Kidney glomerular epithelial cell (primary cell): ENCODE measurements at places on chromosomes 6 and 20.

- no peak for DNase-seq
These were observed 15.1 kb upstream of the PCMTD2 start for GRCh38 chr20:64240243-64241015.

DNA sequence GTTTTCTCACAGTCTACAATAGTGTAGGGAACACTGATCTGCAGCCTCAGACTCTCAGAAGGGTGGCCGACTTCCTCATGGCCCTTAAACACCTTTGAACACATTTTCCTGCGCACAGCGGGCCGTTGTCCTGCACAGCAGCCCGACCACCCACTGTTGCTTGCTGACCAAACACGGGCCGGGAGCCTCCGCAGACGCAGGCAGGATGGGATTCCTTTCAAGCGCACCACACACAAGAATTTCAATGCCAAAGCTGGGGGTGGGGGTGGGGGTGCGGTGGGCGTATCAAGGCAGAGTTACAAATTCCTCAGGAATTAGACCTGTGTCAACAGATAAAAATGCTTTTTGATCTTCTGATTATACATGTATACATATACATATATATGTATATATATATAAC is 74.5 kb downstream of the HUS1B start:
- no peak for DNase-seq

- no peak for DNase-seq
These were observed 492.5 kb upstream of the FLRT3 start for GRCh38 chr20:14829906-14830305.

GRCh38 chr6:43683708-43684455 is 3.7 kb downstream of the MRPS18A start:
- no peak for DNase-seq

- no peak for DNase-seq
These were observed 3.6 kb upstream of the NHLRC1 start for GRCh38 chr6:18126121-18126520.

DNA sequence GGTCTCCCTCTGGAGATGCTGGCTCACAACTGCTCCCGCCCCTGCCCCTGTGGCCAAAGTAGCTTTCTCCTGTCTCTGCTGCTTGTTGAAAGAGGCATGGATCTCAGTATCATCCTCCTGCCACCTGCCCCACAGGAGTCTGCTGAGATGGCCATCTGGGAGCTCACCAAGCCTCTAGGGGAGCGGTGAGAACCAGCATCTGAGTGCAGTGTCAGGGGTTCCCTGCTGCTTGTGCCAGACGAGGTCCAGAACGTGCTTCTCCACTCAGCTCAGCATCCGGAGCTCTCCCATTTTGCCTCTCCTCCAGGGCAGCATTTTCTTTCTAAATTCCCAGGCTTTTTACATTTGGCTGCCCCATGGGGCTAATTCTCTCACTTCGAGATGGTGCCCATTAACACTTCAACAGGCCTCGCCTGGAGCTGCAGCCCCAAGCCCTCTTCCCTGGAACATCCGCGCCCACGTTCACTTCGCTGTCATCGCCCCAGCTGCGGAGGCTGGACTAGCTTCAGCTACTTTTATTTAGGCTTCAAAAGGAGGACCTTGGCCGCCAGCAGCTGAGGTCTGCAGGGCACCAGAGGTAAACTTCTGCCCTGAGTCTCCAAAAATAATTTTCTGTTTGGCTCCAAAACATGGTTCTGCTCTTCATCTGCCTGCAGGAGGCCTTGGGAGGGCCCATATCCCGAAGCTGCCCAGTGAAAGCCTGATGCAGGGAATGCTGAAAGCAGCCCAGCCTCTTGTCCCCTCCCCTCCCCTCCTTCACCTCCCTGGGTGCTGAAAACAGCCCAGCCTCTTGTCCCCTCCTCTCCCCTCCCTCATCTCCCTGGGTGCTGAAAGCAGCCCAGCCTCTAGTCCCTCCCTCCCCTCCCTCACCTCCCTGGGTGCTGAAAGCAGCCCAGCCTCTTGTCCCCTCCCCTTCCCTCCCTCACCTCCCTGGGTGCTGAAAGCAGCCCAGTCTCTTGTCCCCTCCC is 25.2 kb upstream of the MLN start:
- no peak for DNase-seq

DNA sequence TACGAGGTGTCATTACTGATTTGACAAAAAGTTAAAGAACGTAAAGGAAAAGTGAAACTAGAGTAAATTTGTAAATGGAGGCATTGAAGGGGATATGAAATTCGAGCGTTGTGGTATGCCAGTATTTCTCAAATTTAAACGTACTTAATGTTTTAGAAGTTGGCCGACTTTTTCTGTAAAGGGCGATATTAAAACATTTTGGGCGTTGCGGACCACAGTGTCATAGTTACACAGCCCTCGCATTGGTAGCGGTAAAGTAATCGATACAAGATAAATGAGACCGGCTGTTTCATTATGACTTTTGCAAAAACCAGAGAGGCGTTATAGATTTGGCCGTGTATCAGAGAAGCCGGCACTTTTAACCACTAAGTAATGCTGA is 39.6 kb downstream of the OR2B2 start:
- DNase-seq, result peak; percentile 61

DNA sequence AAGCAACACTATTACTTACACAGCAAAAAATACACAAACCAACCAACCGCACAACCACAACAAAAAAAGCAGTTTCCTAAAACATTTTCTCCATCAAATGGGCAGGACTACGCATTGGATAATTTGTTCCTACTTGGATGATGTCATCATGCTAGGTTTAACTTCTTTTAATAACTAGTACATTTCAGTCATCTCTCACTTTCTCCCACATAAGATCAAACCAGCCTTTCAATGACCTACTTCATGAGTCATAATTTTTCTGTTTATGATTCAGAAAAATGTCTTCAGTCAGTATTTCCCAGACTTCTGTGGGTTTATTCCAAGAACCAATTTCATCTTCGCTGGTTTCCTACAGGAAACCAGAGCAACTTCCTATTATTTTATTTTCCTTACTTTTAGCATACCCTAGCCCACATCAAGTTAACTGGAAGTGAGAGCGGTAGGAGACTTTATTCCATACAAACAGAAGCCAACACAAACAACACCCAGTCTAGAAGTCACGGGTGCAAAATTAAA is 134.2 kb downstream of the GMDS start:
- DNase-seq, result peak; percentile 31

DNA sequence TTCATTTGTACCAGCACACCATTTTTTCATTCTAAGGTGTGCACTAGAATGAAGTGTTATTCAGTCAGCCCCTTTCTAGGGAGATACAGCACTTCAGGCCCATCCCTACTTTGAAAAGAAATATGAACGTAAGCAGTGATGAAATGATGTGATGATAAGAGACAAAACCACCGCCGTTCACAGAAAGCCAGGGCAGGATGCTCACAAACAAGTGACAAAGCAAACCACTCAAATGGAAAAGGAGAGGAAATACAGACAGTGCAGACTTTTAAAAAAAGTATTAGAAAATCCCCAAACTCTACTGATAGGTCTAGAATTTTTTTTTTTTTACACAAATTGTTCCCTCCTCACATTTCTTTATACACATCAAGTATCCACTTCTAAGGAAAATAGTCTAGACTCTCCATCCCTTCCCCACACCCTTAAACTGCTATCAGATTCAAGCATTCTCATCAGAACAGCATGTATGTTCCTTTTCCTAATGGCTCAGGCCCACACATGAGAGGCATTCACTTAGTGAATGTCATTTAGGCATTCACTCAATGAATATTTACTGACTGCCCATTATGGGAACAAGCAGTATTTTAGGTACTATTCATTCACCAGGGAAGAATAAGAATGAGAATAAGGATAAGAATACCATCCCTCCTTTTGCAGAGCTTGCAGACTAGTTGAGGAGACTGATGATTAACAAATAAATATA is 243.5 kb downstream of the GMPR start:
- DNase-seq, result no peak

- peak; percentile 87 for DNase-seq
These were observed 44.7 kb upstream of the CNKSR3 start for GRCh38 chr6:154555073-154555677.

DNA sequence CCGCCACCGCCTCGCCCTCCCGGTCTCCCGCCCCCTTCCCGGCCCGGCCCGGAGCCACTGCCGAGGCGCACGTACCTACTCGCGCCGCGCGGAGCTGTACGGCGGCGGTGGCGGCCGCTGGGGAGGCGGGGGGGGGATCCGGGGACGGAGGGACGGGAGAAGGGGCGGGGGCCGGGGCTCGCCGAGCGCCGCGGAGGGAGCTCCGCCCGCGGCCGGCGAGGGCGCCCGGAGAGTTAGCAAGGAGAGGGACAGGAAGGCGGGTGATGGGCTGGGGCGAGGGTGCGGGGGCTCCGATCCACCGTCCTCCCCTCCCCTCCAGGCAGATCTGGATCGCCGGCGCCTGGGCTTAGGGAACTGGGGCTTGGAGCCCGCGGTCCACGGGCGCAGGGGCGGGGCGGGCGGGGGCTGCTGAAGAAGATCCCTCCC is 548 bp upstream of the TMEM74B start:
- no peak for DNase-seq

GRCh38 chr6:42569102-42570028 is 5.5 kb downstream of the UBR2 start:
- DNase-seq, result peak; percentile 46

- no peak for DNase-seq
These were observed 88.6 kb upstream of the MAFB start for GRCh38 chr20:40777653-40778052.

DNA sequence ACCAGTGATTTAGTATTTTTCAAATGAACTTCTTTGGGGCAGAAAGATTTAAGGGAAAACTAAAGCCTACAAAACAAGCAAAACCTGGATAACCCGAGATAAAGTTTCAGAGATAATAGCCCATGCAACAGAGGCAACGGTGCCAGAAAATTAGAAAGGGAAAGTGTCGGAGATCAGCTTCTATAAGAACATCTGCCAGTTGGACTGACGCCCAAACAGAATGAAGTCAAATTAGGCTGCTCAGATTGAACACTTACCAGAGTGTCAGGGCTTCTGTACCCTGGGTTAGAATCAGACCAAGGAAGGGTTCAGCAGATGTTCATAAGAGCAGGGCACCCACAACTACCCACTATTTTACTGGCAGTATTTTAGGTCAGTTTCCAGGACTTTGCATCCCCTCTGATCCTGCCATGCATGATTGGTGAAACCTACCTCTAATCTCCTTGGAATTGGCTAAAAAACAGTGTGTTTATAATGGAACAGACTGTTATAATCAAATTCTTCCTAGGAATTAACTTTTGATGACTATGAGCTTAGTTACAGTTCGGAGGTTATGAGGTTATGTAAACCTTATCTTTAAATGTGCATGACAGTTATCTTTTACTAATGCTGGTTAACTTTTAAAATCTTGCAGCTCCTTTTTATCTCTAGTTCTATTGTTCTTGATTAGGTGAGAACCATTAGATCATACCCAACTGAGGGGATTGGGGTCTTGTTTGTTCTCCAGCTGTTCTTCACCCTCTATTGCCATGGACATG is 13.1 kb downstream of the BMP2 start:
- DNase-seq, result no peak

DNA sequence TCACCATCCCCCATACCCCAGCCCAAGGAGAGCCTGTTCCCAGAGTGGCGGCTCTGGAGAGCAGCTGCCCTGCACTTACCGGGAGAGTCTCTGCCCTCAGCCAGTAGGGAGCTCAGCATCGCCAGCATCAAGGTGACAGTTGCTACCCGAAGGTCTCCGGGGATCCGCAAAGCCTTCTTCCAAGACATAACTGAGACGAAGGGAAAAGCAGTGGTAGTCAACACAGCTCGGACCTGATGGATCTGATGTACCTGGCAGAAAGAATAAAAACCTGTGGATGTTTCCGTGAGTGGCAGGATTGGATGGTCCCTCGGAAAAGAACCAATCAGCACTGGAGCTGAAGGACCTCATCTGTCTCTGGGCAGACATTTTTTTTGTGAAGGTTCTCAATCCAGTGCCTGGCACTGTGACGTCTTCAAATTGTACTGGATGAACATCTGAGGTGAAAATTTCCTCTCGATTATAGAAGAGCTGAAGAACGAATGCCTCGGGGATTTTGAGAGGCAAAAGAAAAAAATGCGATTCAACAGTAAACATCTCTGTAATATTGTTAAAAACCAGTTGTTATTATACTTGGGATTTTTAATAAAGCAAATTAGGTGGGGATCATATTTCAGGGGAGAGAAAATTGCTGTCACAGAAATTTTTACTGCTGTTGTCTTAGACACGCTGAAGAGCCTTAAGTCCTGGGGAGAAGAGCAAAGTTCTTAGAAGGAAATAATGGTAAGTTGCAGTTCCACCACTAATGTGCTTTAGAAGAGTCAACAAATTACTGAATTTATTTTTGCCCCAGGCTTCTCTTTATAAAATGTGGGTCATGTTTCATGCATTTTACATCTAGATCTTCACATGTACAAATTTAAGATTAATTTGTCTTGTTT is at the start of gene HLA-DQB1:
Gene HLA-DQB1 (minus strand): TSS at position 238 of the 881 bp plus-strand sequence. CDS start 50 bp downstream, at position 188.
- peak; percentile 64 for DNase-seq

DNA sequence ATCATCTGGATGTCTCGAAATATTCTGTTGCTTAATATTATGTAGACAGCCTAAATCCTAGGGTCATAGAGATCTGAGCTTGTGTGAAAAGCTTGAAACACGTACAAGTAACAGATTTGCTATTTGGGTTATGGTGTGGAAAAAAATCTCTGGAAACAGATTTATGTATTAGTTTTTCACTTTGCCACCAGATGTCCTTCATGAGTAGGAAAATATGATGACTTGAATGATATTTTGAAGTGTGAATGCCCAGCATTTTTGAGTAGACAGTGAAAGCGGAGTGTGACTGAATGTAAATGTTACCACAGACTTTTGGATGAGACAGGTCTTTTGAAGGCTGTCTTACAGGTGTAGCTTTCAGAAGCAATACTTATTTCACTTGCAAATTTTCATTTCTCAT is 4.2 kb upstream of the BMP6 start:
- DNase-seq, result peak; percentile 51

- DNase-seq, result peak; percentile 9
These were observed 82.4 kb upstream of the TCF21 start for GRCh38 chr6:133806382-133807140.

DNA sequence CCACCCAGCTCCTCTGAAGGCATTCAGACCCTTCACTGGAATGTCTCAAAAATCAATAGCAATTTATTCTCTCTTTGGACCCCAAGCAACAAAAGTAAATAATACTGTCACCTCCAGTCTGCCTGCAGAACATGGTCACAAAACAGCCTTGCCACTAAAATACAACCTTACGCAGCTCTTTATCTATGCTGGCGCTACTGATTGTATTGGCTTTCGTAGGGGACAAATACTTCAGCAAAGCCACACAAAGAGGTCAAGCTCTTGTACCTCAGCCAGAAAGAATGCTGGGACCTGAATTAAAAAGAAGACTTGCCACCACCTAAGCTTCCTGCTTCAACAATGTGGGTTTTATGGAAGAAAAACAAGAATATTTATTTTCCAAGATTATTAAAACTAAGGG is 57.2 kb downstream of the PRKN start:
- no peak for DNase-seq

DNA sequence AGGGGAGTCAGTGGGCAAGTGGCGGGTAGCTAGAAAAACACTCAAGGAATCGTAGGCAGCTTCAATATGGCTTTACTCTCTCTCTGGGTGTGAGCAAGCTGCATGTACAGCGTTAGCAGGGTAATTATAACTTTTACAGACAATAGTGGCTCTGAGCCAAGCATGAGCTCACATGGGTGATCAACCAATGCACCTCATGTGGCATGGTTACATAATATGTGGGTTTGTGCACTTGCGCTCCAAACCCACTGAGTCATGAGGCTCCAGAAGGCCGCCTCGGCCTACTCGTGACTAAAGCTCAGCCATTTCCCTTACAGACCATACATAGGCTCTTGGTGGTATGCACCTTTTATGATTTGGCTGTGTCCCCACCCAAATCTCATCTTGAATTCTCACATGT is 78.4 kb upstream of the FBXL4 start:
- DNase-seq, result no peak
